CD4-positive, alpha-beta memory T cell (primary cell): ENCODE measurements at places on chromosomes 7 and 10. TPM values are rescaled to one million over a fixed set of nuclear protein-coding genes. Genes with fewer than 3 reads are reported as not detected.

Gene FFAR4
- total RNA-seq: not detected

DNA sequence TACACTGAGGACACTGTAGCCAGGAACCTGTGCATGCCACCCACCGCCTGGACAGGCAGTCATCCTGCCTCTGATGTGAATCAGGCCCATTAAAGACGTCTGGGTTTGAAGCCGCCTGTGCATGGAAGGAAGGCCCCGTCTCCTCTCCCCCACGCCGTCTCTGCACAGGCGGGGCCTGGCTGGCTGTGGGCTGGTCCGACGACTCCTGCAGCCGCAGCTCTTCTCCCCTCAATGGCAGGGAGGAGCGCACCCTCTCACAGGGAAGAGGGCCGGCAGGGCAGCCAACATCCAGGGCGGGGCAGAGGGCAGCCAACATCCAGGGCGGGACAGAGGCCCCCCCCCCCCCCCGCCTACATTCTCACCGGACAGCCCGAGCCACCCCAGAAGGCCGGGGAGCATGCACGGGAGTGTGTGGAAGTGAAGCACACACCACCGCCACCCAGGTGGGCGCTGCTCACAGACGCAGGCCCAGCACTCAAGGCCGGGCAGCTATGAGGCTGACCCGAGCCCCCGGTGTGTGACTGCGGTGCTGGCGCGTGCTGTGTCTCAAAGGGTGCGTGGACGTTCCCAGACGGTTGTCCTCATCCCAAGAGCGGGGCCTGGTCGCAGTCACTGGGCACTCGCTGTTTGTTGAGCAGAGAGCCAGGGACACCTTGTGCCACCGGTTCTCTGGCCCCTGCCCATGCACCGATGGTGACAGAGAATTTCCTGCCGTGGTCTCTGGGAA, 19.1 kb downstream of the DPYSL4 start:
- DNase-seq: no peak

- DNase-seq: no peak
Observed at GRCh38 chr7:96823274-96823673, 113.6 kb upstream of the SEM1 start.

DNA sequence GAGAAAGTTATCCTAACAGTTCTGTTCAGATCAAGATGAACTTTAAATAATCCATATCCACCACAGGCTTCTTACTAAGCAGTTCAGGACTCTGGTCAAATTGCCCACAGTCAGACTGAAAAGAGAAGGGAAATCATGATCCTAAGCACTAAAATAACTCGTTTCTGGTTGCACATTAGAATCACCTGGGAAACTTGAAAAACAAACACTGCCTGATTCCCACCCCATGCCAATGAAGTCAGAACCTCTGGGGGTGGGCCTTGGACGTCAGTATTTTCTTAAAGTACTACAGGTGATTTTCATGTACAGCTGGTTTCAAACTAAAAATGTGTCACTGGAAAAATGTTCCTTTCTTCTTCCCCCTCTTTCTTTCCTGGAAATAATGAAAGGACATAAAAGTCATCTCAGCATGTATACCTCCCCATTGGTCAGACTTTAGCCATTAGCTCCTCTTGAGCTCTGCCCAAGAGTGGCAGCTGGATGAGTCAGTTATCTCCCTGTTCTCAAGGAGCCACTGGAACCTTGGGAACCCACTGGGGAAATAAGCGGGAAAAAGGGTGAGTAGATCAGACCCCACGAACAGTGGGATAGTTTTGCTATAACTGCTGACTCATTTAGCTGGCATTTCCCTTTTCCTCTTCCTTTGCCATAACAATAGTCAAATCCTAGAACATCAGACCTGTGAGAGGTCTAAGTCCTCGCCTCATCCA, 75.3 kb upstream of the IL6 start:
- DNase-seq: no peak

GRCh38 chr7:83930262-83930661, 264.3 kb downstream of the SEMA3A start:
- DNase-seq: no peak

Gene CYP26C1
- 0.20 TPM for total RNA-seq

GRCh38 chr10:72808001-72808400, 85.5 kb upstream of the OIT3 start:
- DNase-seq: no peak

- DNase-seq: no peak
Observed at GRCh38 chr7:131476740-131477139, 79.7 kb downstream of the PODXL start.

Gene CDK14
- 0.47 TPM for total RNA-seq

Gene MGAM2
- not detected for total RNA-seq

GRCh38 chr10:33302208-33302829, 32.1 kb downstream of the NRP1 start:
- no peak for DNase-seq

DNA sequence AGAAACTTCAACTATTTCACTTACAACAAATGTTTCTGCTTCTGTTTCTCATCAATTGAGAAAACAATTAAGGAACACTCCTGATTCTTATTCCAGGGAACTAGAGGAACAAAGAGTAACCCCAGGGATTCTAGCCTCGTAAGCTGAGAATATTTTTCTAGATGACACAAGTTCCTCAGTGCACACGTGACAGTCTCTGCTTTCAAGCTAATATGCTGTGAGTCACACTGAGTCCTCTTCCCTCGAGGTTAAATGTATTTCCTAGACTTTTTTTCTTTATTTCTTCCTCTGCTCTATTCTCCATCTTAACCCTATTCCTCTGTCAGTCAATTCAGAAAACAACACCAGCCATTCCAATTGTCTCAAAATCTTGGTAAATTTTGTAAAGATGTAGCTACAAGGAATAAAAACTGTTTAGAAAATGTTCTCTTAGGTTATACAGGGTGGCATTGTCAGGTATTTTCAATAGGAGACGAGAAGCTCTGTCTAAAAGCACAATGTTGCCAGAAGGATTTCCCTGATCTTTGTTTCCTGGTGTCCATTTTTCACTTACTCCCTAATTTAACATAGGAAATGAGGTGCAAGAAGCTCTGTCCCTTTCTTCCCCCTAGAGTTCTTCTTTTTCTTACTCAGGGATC, 5.8 kb upstream of the C1GALT1 start:
- no peak for DNase-seq

Gene MBL2
- total RNA-seq: not detected

DNA sequence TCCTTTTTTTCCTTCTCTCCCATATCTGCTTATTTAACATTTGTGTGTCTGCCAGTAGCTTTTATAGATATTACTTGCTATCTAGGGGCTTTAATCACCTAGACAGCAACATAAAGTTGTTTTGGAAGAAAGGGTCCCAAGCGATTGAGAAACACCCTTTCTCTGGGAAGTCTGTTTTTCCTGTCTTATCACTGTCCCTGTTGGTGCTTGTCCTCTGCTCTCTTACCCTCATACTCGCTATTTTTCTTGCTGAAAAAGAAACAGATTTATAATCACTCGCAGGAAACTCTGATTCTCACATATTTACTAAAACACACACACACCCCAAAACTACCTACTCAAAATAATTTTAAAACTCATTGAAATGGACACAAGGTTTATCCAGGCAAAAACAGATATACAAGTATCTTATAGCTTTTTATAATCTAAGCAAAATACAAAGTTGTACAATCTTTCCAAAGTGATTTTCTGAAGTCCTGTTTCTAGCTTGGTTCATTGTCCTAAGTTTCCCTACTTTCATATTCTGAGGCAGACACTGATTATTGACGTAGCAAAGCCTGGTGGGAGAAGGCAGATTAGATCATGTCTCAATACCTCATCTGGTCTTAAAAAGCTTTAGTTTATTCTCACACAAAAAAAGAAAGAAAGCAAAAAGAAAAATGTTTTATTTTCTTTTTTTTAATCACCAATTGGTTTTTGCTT, 157.3 kb downstream of the CACNA2D1 start:
- no peak for DNase-seq

- no peak for DNase-seq
Observed at GRCh38 chr7:46428295-46428694, 507.2 kb upstream of the IGFBP3 start.

DNA sequence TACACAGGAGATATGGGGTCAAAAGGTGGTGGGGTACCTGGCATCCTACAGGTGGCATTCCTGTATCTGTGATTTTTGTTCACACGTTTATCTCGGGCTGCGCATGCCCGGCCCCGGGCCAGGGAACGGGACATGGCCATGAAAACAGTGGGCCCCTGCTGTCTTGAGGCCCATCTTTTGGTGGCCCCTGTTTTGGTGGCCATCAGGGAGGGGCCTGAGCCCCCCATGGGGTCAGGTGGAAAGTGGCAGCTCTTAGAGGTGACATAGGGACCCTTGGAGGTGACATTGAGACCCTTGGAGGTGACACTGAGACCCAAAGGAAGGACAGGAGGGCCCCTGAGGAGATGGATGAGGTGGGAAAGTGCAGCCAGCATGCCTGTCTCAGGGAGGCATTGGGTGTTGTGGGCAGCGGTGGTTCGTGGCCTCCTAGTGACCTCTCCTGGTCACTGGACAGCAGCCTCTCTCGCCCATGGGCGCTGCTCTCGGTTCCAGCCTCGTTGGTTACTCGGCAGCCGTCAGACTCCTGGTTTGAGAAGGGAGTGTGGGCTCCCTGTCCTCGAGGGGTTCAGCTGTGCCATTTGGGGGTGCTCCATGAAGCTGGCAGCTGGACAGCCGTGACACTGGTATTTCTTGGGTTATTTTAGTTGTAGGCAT, 39.9 kb downstream of the INPP5A start:
- no peak for DNase-seq

Gene H2BK1
- 4.9 TPM for total RNA-seq
